ENCODE measurements at places on chromosomes 4 and X. TPM values are rescaled to one million over a fixed set of nuclear protein-coding genes. Genes with fewer than 3 reads are reported as not detected.

DNA sequence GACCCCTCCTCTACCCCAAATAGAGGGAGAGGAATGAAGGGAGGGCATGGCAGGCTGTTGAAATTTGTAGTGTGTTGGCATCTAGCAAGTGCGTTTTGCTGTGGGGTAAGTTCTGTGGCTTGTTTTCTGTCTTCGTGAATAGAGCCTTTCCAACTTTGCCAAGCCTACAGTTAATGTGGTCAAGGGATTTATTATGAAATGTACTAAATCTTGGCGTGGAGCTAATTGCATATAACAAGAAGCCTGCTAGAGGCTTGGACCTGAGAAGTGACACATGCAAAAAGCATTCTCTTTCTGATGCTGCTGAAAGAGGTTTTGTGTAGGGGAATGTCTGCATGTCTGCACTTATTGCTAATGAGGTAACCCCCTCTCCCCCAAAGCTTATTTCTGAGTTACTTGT is 132.2 kb downstream of the BMPR1B start:
- no peak for DNase-seq

GRCh38 chrX:52437212-52437611 is 58.4 kb upstream of the XAGE1A start:
- DNase-seq, result no peak

DNA sequence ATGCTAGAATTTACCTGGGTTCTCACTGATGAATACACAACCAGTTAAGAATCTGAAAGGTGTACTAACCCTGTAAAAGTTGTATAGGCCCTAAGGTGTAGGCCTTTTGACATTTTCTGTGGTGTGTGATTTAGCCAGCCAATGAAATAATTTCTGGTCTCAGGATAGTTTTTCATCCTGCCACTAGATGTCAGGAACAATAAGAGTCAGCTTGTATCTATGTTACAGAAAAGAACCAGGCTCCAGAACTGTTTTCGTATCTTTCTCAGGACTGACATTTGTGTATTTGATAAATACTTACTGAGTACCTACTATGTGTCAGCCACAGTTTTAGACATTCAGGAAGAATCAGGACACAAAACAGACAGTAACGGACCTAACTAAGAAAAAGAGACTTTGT is 673.6 kb upstream of the TENM3 start:
- DNase-seq, result no peak

The CD38 gene
- total RNA-seq, result 2.6 TPM

Measured in colonic mucosa (tissue), 4 donors.